ENCODE measurements at places on chromosomes 1 and 21.

DNA sequence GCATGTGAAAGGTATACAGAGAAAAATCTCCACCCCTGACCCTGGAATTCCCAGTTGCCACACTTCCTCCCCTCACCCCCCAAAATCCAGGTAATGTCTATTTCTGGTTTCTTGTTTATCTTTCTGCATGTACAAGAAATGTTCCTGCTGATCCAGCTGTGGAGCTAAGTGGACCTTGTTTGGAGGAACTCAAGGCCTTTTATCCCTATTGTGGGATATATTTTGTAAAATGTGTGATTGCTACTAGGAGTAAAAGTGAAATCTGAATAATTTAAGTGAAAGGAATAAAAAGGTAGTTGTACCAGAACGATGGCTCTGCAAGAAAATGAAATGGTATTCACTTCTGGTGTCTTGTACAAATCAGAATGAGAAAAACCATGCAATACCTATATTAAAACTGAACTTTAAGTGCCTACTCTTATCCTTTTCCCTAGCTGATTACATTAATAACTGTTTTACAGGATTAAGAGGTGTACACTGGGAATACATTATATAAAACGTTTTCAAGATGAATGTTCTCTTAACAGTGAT is 3.0 kb downstream of the SPEN start:
- ATAC-seq: no peak

- ATAC-seq: no peak
These were observed 49.3 kb upstream of the TARBP1 start for GRCh38 chr1:234528074-234528865.

DNA sequence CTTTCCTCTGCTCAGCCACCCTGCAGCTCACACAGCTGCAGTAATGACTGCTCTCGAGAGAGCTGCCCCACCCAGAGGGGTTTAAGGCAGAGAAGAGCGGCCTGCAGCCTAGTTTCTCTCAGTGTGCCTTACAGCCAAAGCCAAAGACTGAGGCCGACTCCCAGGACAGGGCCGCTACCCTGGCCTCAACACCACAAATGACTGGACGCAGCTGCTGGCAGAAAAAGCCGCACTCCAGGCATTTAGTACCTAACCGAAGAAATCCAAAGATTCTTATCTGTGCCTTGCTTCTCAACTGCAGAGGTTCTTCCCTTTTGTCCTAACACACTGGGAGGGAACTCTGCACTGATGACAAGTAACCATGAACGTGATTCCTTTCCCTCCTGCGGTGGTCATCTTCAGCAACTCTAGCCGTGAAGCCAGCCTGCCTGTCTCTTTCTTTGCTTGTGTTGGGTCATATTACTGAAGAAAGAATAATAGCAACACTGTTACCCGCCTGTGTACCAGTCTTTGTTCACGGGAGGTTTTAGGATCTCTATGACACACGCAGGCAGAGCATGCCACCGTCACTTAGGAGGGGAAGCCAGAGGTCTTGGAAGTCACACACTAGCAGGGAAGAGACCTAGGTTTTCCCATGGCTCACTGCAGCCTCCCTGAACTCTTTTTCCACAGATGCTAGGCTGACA is 202.7 kb downstream of the RHOU start:
- ATAC-seq: no peak

DNA sequence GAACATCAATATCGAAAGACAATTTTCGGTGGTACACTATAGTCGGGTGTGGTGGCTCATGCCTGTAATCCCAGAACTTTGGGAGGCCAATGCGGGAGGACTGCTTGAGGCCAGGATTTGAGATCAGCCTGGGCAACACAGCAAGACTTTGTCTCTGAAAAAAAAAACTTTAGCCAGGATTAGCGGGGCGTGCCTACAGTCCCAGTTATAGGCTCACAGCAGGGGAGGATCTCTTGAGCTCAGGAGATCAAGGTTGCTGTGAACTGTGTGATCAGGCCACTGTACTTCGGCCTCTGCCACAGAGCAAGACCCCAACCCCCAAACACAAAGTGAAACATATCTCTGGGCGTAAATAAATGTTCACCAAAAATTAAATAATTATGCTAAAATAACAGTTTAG is 1.6 kb downstream of the TADA1 start:
- ATAC-seq: no peak

GRCh38 chr1:24351918-24352627 is 32.9 kb downstream of the GRHL3 start:
- ATAC-seq: peak; percentile 24

- peak; percentile 84 for ATAC-seq
These were observed 16.4 kb upstream of the CGN start for GRCh38 chr1:151494741-151495281.

- ATAC-seq: no peak
These were observed 267.9 kb downstream of the ZNF326 start for GRCh38 chr1:90262791-90263190.

- peak; percentile 31 for ATAC-seq
These were observed 7.6 kb downstream of the TENT5C start for GRCh38 chr1:117613249-117613968.

DNA sequence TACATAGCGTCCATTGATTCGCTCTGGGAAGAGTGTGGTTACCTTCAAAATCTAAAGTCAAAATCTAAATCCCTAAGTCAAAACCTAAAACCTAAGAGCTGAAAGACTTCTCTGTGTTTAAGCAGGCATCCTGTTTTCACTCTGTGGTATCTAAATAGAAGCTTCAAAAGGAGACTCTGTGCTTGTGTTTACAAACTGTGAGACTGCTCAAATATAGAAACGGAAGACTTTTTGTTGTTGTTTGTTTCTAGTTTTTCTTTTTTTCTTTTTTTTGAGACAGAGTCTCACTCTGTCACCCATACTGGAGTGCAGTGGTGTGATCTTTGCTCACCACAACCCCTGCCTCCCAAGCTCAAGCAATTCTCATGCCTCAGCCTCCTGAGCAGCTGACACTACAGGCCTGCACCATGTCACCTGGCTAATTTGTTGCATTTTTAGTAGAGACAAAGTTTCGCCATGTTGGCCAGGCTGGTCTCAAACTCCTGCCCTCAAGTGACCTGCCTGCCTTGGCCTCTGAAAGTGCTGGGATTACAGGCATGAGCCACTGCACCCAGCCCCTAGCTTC is 425.9 kb downstream of the SMYD3 start:
- no peak for ATAC-seq

- no peak for ATAC-seq
These were observed 27.1 kb upstream of the HHAT start for GRCh38 chr1:210301615-210302000.

DNA sequence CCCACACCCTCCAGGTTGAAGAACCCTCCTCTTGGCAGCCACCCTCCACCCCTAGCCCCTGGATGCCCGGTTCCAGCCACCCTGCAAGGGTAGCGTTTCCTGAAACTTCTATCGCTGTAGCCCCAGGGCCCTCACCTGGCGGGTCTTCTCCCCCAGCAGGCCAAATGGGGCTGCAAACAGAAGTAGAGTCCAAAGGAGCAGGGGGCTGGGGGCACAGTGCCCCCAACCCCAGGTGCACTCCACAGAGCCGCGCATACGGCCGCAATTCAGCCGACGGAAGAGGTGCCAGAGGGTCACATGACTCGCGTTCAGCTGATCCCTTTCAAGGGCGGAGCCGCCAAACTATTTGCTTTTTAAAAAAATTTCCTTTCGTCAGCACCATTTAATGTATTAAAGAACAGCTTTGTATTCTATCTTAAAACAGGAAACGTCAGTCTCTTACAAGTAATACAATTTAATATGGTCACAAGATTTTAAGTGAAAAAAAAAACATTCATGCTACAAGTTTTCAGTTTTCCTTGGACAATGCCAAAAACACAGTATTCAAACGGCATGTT is at the start of gene GLMP:
TSS of gene GLMP (minus strand) at position 289 of the 557 bp plus-strand sequence. CDS start at position 255, 34 bp downstream.
- ATAC-seq: peak; percentile 57

DNA sequence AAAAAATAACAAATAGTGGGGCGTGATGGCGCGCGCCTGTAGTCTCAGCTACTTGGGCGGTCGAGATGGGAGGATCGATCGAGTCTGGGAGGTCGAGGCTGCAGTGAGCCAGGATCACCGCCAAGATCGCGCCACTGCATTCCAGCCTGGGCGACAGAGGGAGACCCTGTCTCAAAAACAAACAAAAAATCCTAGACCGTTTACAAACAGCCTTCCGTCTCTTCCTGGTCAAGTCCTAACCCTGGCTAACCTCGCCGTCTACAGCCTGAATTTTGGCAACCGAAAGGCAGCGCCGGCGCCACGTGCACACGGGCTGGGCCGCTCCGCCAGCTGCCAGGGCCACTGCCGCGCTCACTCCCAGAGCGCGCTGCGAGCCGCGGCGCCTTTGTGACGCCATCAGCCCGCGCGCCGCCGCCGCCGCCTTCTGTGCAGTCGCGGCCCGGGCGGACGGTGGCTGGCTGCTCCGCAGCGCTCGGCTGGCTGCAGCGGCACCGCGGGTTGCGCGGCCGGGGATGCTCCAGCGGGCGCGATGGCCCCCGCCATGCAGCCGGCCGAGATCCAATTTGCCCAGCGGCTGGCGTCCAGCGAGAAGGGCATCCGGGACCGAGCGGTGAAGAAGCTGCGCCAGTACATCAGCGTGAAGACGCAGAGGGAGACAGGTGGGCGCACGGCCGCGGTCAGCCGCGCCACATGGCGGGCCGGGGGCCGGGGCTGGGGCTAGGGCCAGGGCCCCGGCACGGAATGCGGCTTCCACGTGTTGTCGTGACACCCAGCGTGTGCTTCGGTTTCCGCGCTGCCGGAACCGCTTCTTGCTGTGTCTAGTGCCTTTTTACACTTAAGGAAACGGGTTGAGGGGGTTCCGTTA is at the start of the genes HSF2BP and RRP1B:
TSS of gene HSF2BP (minus strand) at position 353 of the 865 bp plus-strand sequence. CDS start 1,392 bp downstream, outside the sequence.
TSS of gene RRP1B (plus strand) at position 425 of the 865 bp plus-strand sequence. CDS start at position 530, 105 bp downstream.
- ATAC-seq: peak; percentile 93

DNA sequence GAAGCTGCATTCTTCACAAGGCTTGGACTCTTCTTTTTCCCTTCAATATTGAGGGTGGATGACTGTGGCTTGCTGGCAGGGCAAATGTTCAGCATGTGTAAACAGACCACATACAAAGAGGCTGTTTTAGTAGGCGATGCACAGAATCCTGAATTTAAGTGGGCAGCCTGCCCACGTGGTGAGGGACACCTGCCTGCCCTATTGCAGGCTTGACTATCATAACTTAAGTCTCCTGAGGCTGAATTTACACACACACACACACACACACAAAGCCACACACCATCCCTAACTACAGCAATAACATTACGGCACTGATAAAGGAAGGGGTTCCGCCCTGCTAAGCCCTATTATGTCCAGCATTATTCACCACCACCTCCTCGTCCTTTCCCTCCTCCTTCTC is 15.9 kb downstream of the SYT2 start:
- no peak for ATAC-seq

GRCh38 chr1:55986003-55986402 is 593.4 kb downstream of the PLPP3 start:
- no peak for ATAC-seq

- ATAC-seq: no peak
These were observed 941 bp upstream of the IFI16 start for GRCh38 chr1:159008744-159009188.

DNA sequence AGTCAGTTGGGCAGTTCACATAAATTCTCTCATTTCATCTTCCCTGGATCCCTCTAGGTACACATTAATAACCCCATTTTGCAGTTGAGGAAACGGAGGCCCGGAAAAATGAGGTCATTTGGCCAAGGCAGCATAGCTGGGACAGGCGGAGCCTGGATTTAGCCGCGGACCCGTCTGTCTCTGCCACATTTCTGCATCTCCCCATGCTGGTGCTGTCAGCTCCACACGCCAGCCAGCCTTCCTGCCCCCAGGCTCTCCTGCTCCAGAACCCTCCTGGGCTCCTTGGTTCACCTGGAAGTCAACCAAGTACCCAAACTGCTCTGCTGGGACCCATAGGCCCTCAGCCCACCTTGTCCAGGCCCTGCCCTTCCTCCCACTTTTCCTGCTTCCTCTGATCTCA is 7.6 kb downstream of the FOXO6 start:
- no peak for ATAC-seq

GRCh38 chr1:218572050-218572449 is 226.9 kb downstream of the TGFB2 start:
- no peak for ATAC-seq

DNA sequence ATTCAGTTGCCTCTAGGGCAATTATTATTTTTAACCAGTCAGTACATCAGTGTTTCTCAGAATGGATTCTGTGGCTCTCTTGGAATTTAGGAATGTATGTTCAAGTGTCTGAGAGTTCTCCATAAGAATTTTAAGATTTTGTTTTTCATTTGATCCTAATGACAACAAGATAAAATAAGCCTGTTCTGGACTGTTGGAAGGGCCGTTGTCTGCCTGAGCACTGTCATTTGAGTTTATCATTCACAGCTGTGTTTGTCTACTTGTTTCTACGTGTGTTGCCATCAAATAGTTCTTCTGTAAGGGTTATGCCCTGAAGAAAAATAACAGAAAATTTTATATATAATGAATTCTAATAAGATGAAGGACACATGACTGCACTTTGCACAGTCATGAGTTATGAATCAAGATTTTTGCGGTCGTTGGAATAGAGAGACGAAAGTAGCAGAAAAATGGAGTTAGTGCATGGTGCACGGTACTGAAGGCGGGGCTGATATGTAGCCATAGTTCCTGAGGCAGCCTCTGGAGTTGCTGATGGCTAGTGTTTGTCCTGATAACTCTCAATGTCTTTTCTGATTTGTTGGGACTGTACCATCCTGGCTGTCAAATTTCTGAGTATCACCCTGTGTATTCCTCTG is 92.5 kb downstream of the NOS1AP start:
- ATAC-seq: no peak

GRCh38 chr1:1421907-1422464 is 910 bp upstream of the ANKRD65 start:
- ATAC-seq: no peak

GRCh38 chr1:203629016-203629506 is 2.4 kb downstream of the ATP2B4 start:
- ATAC-seq: no peak

DNA sequence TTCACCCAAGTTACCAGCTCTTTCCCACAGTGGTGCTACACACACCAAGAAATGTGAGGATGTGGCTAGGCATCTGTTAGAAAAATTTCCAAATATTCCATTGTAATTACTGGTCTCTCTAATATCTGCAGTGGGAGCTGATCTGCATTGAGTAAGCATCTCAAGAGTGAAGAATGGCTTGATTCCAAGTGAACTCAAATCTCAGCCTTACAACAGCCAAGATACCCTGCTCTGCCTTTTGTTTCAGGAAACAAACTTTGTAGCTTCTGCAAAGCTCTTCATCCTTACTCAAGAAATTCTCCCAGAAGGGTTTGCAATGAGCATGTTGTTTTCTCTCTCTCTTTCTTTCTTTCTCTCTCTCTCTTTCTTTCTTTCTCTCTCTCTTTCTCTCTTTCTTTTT is 181.1 kb downstream of the FCRL5 start:
- no peak for ATAC-seq

GRCh38 chr1:221089273-221089672 is 210.0 kb downstream of the HLX start:
- peak; percentile 92 for ATAC-seq

DNA sequence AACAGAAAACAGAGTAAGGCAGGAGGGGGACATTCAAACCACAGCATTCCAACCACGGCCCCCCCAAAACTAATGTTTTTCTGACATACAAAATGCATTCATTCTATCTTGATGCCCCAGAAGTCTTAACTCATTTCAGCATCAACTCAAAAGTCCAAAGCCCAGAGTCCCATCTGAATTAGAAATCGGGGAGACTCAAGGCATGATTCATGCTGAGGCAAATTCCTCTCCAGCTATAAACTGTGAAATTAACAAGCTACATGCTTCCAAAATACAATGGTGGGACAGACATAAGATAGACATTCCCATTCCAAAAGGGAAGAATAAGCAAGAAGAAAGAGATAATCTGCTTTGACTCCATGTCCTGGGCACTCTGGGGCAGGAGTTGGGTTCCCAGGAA is 73.9 kb downstream of the KCNJ15 start:
- no peak for ATAC-seq

Data from SK-N-SH treated with all-trans-retinoic acid at 6 μM for 48 hours (cell line).